Stimulated activated CD8-positive, alpha-beta memory T cell treated with anti-CD3 and anti-CD28 coated beads, Interleukin-4, amount 100 ng/mL, for 24 hours (primary cell): ENCODE measurements at places on chromosomes 11 and 22.

DNA sequence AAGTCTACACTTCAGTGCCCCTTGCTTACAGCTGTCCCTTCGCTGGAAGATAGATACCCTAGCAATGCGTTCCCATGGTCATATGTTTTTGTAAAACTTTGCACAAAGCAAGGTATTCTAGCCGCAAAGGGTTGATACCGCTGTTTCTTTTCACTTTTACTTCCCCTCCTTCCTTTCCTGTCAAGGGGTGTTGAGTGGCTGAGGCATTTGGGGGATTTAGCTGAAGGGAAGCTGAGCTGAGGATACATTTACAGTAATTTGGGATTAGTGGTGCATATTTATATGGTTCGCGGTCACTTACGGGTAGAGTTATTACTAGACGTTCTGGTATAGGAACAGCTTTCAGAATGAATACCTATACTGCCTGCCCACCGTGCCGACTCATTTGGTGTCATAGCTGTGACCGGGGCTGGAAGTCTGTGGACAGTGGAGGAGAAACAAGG, 86.9 kb upstream of the WNT11 start:
- DNase-seq, result peak; percentile 10

DNA sequence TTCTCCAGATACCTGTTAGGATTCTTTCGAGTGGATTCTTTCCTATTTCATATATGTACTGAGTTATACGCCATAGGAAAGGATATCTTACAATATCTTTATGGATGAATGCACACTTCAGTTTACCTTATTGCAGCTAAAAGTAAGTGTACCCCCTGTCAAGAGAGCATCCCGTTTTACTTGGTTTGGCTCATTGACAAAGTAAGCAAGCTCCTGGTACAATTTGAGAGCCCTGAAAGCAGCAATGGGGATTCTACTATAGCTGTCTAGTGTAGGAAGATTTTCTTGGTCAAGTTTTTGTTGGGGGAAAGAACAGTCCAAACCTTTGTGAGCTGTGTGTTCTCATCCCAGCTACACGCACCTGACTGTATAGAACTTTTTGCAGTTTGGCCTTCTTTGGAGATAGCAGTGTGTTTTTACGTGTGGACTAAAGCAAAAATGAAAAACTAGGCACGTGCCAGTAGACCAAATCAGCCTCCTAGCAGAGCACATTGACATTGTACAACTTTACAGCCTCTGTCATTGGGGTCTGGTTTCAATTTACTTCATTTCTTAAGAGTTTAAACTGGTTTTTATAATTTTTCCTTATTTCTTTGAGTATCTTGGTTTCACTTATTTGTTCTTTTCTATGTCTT, 44.0 kb downstream of the PPP6R3 start:
- no peak for DNase-seq

DNA sequence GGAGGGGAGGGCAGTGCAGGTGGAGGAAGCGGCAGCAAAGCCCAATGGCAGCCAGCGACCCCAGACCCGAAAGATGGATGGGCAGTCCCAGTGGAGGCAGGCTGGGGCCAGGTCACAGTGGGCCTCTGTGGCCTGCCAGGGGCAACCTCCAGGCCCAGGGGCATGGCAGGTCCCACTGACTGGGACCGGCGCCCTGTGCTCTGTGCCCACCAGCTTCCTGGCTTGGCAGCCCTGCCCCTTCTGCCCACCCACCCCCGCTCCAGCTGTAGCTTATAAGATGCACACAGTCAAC, 4.3 kb upstream of the KCNK7 start:
- DNase-seq, result no peak

- no peak for DNase-seq
Observed at GRCh38 chr11:39690856-39691255, 1768.6 kb downstream of the LRRC4C start.
